ENCODE measurements at places on chromosomes 1 and 21. TPM values are rescaled to one million over a fixed set of nuclear protein-coding genes. Genes with fewer than 3 reads are reported as not detected.

DNA sequence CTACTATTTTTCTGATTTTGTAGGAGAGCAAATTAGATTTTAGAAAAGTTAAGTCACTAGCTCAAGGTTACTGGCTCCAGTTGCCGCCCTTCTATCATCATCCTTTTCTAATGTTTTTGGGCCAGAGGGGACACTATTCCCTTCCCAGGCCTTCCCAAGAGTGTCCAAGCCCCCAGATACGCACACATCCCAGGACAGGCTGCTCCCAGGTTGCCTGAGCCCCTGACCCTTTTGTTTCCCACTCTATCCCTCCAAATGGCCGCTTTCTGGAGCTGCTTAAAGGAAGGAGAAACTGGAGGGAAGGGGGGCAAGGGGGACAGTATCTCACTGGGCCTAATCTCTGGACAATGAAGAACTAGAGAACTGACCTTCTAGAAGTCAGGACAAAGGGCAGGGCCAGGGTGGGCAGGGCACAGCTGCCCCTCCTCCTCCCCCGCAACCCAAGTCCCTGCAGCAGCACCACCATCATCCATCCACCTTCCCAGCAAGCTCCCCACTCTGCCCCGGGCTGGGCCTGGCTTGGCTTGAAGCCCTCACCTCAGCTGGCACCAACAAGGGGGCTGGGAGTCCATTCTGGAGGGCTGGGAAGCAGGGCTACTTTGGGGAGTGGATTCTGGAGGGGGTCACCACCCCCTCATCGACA, 1.1 kb upstream of the MAP7D1 start:
- peak; percentile 93 for DNase-seq

DNA sequence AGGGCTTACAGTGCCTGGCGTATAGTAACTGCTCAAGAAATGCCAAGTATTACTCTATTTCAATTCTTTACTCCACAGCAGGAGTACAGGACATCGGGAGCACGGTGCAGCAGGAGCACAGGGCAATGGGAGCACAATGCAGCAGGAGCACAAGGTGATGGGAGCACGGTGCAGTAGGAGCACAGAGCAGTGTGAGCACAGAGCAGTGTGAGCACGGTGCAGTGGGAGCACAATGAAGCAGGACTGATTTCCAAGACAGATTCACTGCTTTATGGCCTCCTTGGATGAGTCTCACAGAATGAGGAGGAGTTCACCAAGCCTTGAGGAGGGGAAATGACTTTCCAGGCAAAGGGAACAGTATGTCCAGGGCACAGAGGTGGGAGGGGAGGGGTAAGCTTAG, 5.0 kb upstream of the PAQR7 start:
- DNase-seq = no peak

GRCh38 chr1:119758584-119758983, 10.1 kb downstream of the HMGCS2 start:
- DNase-seq = no peak

Gene XCL2
- total RNA-seq = not detected

Gene HSPB7
- total RNA-seq = not detected

Gene OR2M3
- not detected for total RNA-seq
